ENCODE measurements at places on chromosomes 6 and 20. TPM values are rescaled to one million over a fixed set of nuclear protein-coding genes. Genes with fewer than 3 reads are reported as not detected.

TRDN gene
- total RNA-seq = not detected

C2 gene
- under 0.01 TPM for total RNA-seq

PGBD1 gene
- total RNA-seq = 4.1 TPM

DNA sequence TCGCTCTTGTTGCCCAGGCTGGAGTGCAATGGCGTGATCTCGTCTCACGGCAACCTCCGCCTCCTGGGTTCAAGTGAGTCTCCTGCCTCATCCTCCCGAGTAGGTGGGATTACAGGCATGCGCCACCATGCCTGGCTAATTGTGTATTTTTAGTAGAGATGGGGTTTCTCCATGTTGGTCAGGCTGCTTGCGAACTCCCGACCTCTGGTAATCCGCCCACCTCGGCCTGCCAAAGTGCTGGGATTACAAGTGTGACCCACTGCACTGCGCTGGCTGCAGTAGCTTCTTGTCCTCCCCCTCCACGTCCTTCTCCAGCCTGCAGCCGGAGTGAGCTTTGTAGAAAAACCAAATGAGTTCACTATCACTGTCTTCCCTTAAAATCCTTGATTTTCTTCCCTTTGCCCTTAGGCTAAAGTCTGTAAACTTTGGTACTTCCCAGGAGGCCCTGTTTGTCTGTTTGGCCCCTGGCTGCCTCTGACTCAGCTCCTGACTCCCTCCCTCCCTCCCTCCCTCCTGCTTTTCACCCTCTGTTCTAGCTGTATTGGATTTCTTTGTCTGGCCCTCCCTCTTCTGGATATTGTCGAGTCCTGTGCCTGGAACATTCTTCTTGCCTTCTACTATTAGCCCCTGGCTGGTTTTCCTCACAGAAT is 12.9 kb downstream of the PARD6B start:
- peak; percentile 43 for DNase-seq

DNA sequence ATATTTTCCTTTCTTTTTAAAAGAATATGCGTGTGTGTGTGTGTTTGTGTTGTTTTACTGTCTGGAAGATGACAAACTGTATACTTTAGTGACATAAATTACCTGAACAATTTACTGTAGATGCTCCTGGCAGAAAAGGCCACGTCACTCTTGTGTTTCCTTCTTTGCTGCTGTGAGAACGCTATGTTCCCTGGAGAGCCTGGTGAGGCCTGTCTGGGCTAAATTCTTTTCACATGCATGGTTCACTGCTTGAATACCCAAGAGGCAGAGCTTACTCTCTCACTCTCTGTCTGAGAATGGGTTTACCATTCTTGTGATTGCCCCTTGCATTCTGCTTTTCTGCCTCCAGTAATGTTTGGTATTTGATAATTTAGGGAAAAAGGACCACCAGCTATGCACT is 64.3 kb downstream of the EDN1 start:
- peak; percentile 63 for DNase-seq

DNA sequence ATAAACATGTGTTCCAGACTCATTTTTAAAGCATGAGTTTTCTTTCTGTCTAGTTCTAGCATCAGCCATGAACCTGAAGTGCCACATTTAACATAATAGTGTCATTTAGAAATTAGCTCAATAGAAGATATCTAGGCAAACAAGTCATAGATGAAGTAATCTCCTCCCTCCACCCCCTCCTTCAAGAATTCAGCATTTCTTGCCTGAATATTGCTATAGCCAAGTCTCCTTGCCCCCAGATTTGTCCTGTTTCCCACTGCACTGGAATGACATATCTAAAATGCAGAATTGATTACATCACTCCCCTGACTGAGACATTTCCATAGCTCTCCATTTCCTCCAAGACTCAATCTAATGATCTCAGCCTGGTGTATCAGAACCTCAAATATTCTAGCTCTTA is 134.9 kb upstream of the BACH2 start:
- no peak for DNase-seq

GRCh38 chr6:39555136-39555535 is 170.1 kb downstream of the KIF6 start:
- no peak for DNase-seq

DNA sequence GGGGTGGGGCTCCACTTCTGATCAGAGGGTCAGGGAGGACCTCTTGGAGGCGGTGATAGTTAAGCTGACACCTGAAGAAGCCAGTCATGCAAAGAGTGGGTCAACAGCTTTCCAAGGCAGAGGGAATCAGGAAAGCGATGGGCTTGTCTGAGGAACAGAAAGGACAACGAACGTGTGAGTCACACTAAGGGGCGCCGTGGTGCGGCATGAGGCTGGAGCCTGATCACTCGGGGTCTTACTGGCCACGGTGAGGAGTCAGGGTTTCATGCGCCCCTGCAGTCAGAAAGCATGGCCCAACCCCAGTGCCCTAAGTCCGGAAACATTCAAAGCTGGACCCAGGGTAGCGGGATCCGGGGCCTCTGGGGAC is 50.6 kb upstream of the SLC32A1 start:
- peak; percentile 26 for DNase-seq

GRCh38 chr6:3671382-3671781 is 80.1 kb downstream of the PXDC1 start:
- no peak for DNase-seq

DNA sequence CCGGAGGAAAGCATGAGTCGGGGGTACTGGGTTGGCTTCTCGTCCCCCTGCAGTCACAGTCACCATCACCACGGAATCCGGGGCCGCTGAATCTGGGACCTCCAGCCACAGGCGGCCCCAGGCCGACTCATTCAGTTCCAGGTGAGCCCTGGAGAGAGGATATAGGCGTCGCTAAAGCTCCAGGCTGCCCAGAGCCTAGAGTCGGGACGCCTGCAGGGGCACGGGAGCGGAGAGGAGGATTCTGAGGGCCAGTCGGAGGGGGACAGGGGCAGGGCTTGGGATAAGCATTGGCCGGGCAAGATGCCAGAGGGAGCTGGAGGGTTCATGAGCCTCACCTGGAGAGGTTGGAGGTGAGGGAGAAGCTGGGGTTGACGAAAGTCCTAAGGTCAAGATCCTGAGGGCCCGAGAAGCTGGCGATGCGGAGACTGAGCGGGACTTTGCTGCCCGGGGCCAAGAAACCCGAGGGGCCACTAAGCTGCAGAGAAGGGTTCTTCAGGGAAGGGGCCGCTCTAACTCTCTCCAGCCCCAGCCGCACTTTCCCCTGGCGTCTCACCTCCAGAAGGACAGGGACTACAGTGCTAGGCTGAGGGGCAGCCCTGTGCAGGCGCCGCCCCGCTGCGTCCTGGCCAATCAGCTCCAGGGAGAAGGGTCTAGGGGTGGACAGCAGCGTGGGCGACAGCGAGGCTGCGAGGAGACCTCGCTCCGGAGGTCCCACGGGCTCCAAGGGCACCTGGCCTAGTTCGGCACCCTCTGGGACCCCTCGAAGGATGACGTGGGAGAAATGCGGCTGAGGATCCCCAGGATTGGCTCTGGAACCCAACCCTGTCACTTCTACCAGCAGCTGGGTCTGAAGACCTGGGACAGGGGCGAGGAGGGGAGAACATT is 3.7 kb downstream of the SAPCD1 start:
- peak; percentile 20 for DNase-seq

Measured in lung microvascular endothelial cell (primary cell).